ENCODE measurements at places on chromosomes 2 and 18. TPM values are rescaled to one million over a fixed set of nuclear protein-coding genes. Genes with fewer than 3 reads are reported as not detected.

The OTOS gene
- total RNA-seq, result not detected

The MAPRE3 gene
- total RNA-seq, result 23.8 TPM

The SP140 gene
- total RNA-seq, result 0.28 TPM

The COL4A4 gene
- total RNA-seq, result 6.2 TPM

The PXDN gene
- total RNA-seq, result 54.5 TPM

The CXCR4 gene
- total RNA-seq, result 14.4 TPM

The C1GALT1C1L gene
- not detected for total RNA-seq

The SFTPB gene
- total RNA-seq, result 1.1 TPM

The MEP1B gene
- not detected for total RNA-seq

The YIPF4 gene
- 37.4 TPM for total RNA-seq

The MSTN gene
- total RNA-seq, result 0.34 TPM

The HNMT gene
- total RNA-seq, result 65.3 TPM

The IFIH1 gene
- total RNA-seq, result 15.6 TPM

DNA sequence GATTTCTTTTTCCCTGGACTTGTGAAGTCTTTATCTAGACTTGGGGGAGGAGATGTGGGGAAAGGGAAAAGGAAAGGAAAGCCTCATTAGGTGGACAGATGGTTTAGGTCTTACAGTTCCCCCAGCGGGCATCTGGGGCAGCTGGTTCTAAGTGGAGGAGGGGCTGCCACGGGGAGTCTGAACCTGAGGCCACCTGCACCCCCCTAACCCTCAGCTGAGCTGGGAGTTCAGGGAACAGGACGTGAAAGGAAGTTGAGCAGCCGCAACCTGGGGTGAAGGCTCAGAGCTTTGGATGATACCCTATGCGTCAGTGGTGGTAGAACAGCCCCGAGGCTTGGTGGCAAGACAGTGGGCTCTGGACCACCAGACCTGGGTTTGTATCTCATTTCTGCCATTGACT is 26.8 kb downstream of the ITM2C start:
- H3K27me3 ChIP-seq, result no peaks in the 10 kb centered on the region
- no peaks in the 10 kb centered on the region for H3K36me3 ChIP-seq
- no peaks in the 10 kb centered on the region for H3K4me1 ChIP-seq
- DNase-seq, result no peak
- no peak overlapping the region for H3K27ac ChIP-seq

DNA sequence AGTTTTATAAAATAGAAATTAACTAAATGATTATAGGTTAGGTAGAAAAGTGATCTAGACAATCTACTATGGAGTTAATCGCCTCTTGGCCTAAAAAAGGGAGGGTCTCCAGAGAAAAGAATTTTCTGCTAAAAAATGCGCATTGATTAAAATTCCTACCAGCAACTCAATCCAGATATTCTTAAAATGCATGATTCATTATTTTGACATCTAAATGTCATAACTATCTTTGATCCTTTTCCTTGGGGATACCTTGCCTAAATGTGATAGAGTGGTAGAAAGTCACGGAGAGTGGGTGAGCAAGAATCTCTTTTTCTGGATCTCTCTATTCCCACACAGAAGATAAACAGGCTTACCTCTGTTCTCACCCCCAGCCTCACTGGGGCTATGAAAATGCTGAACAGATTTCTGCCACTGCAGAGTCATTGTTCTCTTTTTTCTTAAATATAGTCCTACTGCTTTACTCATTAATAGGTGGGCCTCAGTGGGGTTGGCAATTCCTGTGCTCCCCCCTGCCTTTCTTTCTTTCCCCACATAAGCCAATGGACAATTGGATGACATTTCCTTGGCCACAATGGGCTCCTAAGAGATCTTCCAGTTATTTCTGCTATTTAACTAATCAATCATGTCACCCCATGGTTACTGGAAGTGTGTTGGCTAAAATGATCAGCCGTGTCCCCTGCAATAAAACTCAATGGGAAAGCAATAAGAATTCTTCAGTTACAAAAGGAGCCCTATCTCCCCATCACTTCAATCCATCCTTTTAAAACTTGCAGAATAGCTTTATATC is 5.8 kb upstream of the ASXL3 start:
- no peaks in the 10 kb centered on the region for H3K27me3 ChIP-seq
- no peak overlapping the region for H3K4me3 ChIP-seq
- H3K36me3 ChIP-seq, result no peaks in the 10 kb centered on the region
- H3K27ac ChIP-seq, result no peak overlapping the region
- peaks cover 2% of the 10 kb centered on the region for H3K4me1 ChIP-seq

DNA sequence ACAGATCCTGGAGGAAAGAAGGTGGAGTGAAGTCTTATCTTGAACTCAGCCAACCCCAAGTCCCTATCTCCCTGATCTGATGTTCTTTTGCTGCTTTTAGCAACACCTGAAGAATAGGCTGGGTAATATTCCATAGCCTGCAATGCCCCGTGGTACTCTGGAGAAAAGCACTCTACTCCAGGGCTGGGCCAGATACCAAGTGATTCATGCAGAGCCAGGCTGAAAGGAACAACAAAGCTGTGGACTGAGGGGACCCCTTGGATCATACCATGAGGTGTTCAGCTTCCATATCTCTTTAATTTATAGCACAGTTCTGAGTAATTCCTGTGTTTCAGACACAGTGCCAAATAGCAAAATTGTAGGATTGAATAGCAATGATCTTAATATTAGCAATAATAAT is 130.6 kb downstream of the NXPH2 start:
- no peaks in the 10 kb centered on the region for H3K27me3 ChIP-seq
- DNase-seq, result no peak
- H3K4me1 ChIP-seq, result no peaks in the 10 kb centered on the region
- no peak overlapping the region for H3K27ac ChIP-seq
- no peak overlapping the region for H3K4me3 ChIP-seq

GRCh38 chr2:219616550-219616949 is 10.9 kb upstream of the SLC4A3 start:
- H3K27ac ChIP-seq, result no peak overlapping the region
- no peaks in the 10 kb centered on the region for H3K27me3 ChIP-seq
- no peaks in the 10 kb centered on the region for H3K36me3 ChIP-seq

GRCh38 chr2:146651361-146651760 is 1193.5 kb upstream of the ACVR2A start:
- H3K27ac ChIP-seq, result no peak overlapping the region
- H3K4me3 ChIP-seq, result no peak overlapping the region
- no peaks in the 10 kb centered on the region for H3K36me3 ChIP-seq
- no peaks in the 10 kb centered on the region for H3K4me1 ChIP-seq
- no peak for DNase-seq

DNA sequence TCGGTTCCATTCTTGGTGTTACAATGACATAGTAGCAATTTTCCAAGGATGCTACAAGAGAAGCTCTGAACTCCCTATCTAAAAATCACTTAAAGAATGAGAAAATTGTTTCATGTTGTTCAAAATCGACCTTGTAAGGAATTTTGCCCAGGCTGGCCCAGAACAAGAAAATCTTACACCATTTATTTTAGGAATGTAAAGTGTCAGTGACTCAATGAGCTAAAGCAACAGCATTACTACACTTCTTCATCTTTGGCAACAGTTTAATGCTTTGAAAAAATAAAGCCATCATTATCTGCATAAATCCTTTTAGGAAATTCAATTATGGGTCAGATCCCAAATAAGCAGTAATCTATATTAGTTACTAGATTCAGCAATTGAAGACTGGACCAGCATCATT is 38.6 kb downstream of the SLC25A12 start:
- no peaks in the 10 kb centered on the region for H3K27me3 ChIP-seq
- no peaks in the 10 kb centered on the region for H3K36me3 ChIP-seq
- H3K27ac ChIP-seq, result no peak overlapping the region
- H3K4me1 ChIP-seq, result peaks cover 11% of the 10 kb centered on the region
- H3K4me3 ChIP-seq, result no peak overlapping the region
- DNase-seq, result no peak

DNA sequence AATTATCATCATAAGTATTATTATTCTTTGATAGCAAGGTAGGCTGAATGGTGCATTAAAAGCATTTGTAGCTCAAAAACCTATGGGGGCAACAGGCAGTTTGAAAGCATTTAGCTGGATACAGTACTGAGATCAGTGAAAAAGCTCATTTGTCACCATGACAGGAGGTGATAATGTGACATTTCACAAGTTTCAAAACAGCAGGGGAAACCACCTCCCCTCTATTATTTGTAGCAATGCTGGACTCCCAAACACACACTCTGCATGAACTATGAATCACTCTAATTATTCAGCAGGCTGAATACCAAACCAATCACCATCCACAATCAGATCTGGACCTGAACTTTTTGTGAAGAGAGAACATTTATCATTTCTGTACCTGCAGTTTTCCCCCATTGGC is 63.4 kb downstream of the MYO5B start:
- no peak for DNase-seq
- H3K4me3 ChIP-seq, result no peak overlapping the region
- no peaks in the 10 kb centered on the region for H3K4me1 ChIP-seq
- H3K36me3 ChIP-seq, result no peaks in the 10 kb centered on the region

DNA sequence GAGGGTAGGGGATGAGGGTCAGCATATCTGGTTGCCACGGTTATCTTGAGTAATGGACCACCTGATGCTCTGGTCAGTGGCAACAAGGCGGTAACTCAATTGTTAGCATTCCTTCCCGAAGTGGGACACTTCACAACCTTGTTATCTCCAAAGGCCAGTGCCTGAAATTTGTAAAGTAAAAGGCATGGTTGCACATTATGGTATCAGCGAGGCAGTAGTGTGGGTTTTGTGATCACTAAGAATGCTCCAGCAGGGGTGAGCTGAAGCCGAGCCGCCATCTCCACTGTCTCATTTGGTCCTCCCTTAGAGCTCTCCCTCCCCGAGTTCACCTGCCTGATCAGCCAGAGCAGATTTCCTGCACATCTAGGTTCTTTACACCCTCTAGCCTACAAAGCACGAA is 50.5 kb upstream of the LGALSL start:
- no peak for DNase-seq
- no peak overlapping the region for H3K27ac ChIP-seq
- H3K27me3 ChIP-seq, result no peaks in the 10 kb centered on the region
- H3K4me3 ChIP-seq, result no peak overlapping the region
- H3K4me1 ChIP-seq, result peaks cover 24% of the 10 kb centered on the region

- H3K27ac ChIP-seq, result no peak overlapping the region
- no peak overlapping the region for H3K4me3 ChIP-seq
- H3K36me3 ChIP-seq, result no peaks in the 10 kb centered on the region
Observed at GRCh38 chr2:143341478-143341877, 212.3 kb downstream of the ARHGAP15 start.

GRCh38 chr2:99240431-99240830 is 15.0 kb downstream of the LYG2 start:
- H3K27me3 ChIP-seq, result no peaks in the 10 kb centered on the region
- H3K27ac ChIP-seq, result no peak overlapping the region
- H3K4me1 ChIP-seq, result no peaks in the 10 kb centered on the region
- no peak overlapping the region for H3K4me3 ChIP-seq
- H3K36me3 ChIP-seq, result no peaks in the 10 kb centered on the region
- DNase-seq, result no peak

DNA sequence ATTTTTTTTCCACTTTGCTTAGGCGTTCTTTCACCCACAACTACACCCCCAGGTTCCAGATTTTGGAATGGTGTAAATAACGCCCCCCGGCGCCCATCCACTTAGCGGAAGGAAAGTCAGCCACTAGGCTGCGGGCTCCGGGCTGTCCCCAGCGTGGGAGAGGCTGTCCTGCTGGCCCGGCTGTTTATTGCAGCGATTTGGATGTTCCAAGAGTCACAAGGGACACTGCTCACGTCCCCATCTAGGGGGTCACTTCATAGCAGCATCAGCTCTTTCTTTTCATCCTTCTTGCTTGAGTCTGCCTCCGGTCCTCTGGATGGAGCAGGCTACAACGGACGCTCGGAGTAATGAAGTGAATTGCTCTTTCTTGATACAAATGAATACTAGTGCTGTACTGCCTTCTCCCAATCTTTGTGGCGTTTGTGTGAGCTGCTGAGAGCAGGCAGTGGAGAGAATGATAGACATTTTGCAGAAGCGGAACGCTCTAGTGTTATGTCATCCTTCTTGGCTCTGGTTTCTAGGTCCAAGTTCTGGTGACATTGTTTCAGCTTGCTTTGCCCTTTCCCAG is 50.7 kb upstream of the PAIP2B start:
- H3K4me1 ChIP-seq, result no peaks in the 10 kb centered on the region
- no peaks in the 10 kb centered on the region for H3K27me3 ChIP-seq
- no peaks in the 10 kb centered on the region for H3K36me3 ChIP-seq
- DNase-seq, result no peak
- H3K27ac ChIP-seq, result no peak overlapping the region
- no peak overlapping the region for H3K4me3 ChIP-seq

DNA sequence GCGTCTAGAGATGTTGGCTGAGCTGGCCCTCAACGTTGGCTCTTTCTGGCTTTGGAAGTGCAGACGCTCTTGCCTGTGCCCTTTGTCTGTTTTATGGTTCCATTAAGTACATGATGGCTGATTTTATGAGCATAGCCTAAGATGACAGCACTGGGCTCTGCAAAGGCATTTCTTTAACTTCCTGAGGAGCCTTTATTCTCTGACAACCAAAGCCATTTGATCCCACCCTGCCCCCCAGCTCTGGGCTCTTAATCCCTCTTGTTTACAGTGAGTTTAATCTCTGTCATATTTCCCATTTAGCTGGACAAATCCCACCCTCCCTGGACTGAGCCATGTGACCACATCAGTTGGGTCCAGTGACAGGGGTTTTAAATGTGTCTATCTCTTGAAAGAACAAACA is 195.9 kb downstream of the ACKR3 start:
- H3K27me3 ChIP-seq, result no peaks in the 10 kb centered on the region
- H3K27ac ChIP-seq, result no peak overlapping the region
- no peak for DNase-seq
- H3K4me1 ChIP-seq, result peaks cover 2% of the 10 kb centered on the region
- H3K36me3 ChIP-seq, result no peaks in the 10 kb centered on the region
- no peak overlapping the region for H3K4me3 ChIP-seq

DNA sequence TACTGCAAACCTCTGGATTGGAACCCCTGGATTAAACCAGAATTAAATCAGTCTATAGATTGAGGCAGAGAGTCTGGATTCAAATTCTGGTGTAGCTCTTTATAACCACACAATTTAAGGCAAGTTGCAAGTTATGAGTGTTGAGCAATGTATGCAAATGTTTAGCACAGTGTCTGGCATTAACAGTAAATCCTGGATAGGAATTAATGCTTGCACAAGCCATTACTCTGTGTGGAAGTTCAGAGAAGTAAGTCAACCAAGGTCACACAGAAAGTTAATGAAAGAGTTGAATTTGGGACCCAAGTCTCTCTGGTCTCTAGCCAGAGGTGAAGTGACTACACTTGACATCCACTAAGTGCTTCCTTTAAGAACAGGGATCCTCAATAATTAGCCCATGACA is 2.0 kb upstream of the MARCO start:
- H3K27me3 ChIP-seq, result no peaks in the 10 kb centered on the region
- H3K4me1 ChIP-seq, result no peaks in the 10 kb centered on the region
- no peak for DNase-seq
- no peak overlapping the region for H3K4me3 ChIP-seq
- no peak overlapping the region for H3K27ac ChIP-seq
- H3K36me3 ChIP-seq, result no peaks in the 10 kb centered on the region

- no peak for DNase-seq
- H3K36me3 ChIP-seq, result no peaks in the 10 kb centered on the region
- H3K27ac ChIP-seq, result no peak overlapping the region
- H3K27me3 ChIP-seq, result no peaks in the 10 kb centered on the region
- H3K4me1 ChIP-seq, result peaks cover 26% of the 10 kb centered on the region
Observed at GRCh38 chr2:42843131-42843530, 50.7 kb upstream of the HAAO start.

DNA sequence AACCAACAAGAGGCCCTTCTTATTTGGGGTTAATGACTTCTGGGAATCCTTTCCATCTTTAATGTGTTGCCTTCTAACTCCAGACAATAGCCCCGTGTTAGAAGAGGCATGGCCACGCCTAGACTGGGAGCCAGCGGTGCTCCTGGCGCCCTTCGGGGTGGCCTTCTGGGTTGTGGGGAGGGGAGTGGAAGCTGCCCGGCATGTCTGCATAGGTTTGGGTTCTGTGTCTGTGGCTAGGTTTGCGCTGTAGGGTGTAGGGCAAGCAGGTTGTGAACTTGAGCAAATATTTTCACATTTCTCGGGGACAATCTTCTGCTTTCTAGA is 40.4 kb downstream of the CELF4 start:
- H3K27me3 ChIP-seq, result no peaks in the 10 kb centered on the region
- H3K36me3 ChIP-seq, result no peaks in the 10 kb centered on the region
- H3K4me3 ChIP-seq, result no peak overlapping the region
- no peak overlapping the region for H3K27ac ChIP-seq

Measured in ovary (tissue), 10 donors.